ENCODE measurements at places on chromosomes 12 and 14.

DNA sequence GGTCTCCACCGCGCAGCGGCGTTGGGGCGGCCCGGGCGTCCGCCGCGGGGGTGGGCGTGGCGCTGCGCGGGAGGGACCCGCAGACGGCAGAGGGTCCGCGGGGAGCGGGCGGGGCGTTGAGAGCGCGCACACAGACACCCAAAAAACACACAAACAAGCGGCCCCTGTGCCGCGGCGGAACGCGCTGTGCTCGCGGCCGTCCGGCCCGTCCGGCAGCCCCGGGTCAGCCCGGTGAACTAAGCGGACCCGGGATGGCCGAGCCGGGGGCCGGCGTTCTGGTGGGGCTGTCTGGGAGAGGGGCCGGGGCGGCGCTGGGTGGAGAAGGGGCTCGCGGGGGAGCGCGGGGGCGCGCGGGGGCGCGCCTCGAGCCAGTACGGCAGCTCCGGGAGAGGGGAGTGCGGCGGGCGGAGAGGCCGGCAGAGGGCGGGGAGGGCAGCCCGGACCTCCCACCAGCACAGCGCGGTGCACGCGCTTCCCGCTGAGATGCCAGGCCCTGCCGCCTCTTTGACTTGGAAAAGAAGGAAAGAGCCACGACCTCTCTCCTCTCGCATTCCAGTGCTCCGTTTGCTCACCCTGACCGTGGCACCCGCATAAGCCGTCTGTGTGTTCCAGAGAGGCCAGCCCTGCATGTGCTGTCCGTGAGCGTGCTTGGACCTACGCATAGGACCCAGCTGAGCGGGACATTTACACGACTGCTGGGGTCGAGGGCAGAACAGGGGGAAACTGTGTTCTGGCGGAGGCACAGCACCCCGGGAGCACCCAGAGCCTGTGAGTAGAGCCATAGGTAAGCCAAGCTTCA is 10.3 kb downstream of the SLC6A12 start:
- DNase-seq, result no peak

DNA sequence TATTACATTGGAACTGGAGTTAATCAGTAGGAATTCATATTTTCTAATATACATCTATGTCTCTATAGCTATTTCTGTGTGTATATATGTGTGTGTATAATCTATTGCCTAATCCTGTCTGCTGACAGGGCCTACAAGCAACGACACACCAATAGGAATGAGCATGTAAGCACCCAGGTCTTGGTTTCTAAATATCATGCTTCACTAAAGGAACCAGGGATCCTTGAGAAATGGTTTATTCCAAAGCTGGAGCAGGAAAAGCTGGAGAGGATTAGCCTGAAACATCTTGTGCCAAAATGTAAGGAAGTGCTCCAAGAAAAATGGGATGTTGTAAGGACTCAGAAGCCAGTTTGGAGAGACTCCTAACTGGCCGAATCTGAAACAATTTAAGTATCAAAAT is 29.3 kb upstream of the LGALS3 start:
- DNase-seq, result no peak

GRCh38 chr14:81169711-81170103 is 51.1 kb downstream of the GTF2A1 start:
- no peak for DNase-seq

GRCh38 chr12:51004504-51004903 is 21.7 kb downstream of the SLC11A2 start:
- no peak for DNase-seq

DNA sequence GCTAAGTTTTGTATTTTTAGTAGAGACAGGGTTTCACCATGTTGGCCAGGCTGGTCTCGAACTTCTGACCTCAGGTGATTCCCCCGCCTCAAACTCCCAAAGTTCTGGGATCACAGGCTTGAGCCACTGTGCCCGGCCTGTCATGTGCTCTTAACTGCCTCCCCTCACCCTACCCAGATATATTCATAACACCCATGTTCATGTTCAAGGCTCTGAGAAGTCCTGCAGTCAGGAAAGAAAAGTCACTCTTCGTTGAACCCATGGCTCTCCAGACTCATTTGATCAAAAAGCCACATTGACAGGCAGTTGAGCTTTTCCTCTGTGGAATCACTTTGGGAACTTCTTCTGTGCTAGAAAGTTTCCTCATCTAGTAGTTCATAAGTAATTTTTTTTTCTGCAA is 545.5 kb upstream of the TBX3 start:
- no peak for DNase-seq

- no peak for DNase-seq
These were observed 96.6 kb downstream of the RALGAPA1 start for GRCh38 chr14:35712466-35712865.

DNA sequence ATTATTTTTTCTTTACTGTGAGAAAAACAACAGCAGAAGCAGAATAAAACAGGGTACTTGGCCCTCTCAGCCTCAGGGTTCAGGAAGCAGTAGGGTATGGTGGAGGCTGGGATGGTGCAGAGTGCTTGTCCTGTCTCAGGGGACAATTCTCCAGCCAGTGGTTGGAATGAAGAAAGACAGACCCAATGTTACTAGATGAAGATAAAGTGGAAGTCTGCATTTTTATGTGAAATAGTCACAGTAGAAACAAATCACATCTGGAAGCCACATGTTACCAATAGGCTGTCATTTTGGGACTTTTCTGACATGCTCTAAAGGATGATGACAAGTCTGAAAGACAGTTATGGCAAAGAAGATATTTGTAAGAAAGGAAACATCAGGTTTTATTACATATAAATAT is 32.3 kb downstream of the PROX2 start:
- no peak for DNase-seq

DNA sequence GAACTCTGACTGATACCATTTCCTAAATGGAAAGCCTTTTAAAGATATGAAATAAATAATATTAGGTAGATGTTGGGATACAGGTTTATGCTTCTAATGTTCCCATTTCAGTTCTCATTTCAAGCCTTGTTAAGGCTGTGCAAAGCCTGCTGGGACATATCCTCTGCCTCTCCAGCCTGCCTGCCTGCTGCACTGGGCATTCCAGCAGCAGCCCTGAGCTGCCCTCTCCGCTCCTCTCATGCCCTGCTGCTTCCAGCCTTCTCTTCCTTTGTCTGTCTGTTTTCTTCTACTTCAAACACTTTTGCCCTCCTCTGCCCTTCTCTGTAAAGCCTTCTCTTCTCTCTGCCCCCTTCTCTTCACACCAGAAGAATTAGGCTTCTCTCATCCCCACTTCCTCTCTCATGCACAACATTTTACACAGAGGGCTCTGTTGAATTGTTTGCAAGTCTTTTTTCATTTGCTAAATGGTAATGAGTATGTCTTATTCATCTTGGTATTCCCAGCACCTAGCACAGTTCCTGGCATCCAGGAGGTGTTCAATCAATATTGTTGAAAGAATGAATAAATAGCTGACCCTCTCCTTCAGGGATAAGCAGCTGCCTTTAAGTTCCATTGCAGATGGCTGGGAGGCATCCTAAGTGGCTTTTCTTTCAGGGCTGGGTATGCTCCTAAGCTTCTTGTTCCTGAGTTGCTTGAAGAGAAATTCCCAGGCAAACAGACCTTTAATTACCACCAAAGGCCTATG is 292.3 kb downstream of the TMEM117 start:
- DNase-seq, result no peak

DNA sequence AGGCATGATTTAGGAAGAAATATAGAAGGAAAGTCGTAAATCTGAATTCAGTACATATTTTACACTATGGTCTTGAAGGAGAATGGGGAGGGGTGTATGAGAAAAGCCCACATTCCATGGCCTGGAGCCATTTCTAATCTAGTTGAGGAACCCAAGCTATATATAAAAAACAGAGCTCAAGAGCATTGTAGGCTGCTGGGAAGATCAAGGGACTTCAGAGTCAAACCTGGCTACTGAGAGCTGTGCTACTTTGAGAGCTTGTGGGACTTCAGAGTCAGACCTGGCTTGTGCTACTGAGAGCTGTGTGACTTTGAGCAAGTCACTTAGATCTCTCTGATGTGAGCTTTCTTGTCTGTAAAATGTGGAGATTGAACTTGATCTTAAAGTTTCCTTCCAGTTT is 58.7 kb downstream of the TBK1 start:
- no peak for DNase-seq

- no peak for DNase-seq
These were observed 707.6 kb upstream of the MDGA2 start for GRCh38 chr14:48382961-48383360.

- DNase-seq, result no peak
These were observed 16.6 kb upstream of the CLEC2A start for GRCh38 chr12:9948606-9949296.

DNA sequence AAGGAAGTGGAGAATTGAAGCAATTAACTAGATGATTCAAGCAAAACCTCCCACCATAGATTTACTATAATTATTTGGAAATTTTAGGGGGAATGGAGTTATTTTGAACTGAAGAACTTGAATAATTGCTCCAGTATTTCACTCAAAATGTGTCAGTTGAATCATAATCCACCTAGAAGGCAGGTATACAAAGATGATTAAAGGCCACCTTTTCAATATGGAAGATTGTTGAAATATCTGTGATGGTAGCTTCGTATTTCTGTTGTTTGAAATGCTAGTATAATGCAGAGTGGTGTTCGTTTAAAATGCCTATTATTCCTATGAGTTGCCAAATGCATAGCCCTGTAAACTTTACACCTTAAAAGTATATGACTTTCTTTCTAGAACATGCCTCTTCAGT is 3.1 kb downstream of the HMGA2 start:
- no peak for DNase-seq

DNA sequence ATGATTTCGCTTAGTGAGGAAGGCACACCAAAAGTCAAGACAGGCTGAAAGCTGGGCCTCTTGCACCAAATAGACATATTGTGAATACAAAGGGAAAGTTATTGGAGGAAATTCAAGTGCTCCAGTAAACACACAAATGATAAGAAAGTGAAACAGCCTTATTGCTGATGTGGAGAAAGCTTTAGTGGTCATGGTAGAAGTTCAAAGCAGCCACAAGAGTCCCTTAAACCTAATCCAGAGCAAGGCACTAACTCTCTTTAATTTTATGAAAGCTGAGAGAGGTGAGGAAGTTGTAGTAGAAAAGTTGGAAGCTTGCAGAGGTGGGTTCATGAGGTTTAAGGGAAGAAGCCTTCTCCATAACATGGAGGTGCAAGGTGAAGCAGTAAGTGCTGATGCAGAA is 988.3 kb downstream of the VRK1 start:
- DNase-seq, result no peak

DNA sequence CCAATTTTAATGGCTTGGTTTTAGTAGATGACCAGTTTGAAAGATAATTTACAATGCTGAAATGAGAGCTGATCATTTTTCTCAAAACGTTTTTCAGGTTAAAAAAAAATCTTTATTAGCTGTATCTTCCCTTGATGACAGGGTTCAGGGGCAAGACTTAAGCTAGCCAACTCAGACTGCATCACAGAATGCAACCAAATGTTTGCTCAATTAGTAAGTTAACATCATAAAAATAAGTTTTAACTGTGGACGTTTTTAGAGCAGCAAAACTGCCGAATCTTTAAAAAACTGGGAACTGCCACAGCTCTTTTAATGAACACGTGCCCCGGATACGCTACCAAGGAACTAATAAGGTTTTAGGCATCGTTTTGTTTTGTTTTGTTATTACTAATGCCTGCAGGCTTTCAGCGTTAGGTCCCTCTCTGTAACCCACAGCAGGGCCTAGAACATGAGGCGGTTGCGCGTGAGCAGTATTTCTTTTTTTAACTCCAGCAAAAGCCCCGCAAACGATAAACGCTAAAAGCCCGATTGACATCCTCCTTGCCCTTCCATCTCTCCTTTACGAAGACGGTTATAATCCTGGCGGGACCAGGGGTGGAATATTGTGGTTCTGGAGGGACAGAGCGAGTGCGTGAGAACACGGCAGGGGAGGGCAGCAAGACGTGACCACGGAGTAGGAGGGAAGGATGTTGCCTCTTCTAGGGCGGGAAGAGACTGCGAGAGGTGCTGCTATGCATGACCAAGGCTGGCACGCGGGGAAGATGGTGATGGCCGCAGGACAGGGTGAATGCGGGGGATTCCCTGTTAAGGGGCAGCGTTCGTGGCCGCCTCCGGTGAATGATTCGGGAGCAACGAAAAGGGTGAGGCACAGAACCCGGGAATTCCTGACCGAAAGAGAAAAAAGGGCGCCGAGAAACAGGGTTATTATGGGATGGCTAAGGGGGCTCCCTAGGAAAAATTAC is 652 bp downstream of the SUPT16H start:
- peak; percentile 56 for DNase-seq

GRCh38 chr14:104650057-104650980 is 39.1 kb upstream of the INF2 start:
- peak; percentile 17 for DNase-seq

GRCh38 chr12:51635346-51635745 is 44.3 kb downstream of the SCN8A start:
- DNase-seq, result no peak

DNA sequence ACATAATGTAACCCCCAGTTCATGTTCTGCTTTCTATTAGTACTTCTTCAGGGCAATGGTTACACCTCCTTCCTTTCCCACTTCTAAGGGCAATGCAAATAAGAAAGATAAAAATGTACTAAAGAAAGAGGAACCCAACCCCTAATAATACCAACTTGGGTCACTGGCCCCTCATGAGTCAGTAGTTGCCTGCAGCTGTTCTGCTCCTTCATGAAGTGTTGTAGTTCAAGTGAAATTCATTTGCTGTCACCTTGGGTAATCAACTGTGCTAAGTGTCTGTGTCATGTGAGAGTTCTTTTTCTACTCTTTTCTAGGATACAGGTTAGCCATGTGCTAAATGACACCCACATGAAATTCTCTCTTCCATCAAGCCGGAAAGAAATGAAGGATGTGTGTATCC is 91.8 kb downstream of the PLXNC1 start:
- no peak for DNase-seq

GRCh38 chr12:48826209-48826855 is 8.0 kb downstream of the CACNB3 start:
- DNase-seq, result no peak

- no peak for DNase-seq
These were observed 6.0 kb upstream of the SPTLC2 start for GRCh38 chr14:77622366-77622961.

- DNase-seq, result no peak
These were observed 41.3 kb downstream of the EGLN3 start for GRCh38 chr14:33909380-33910084.

GRCh38 chr12:47095446-47096236 is 15.9 kb upstream of the AMIGO2 start:
- no peak for DNase-seq

- peak; percentile 19 for DNase-seq
These were observed 570 bp upstream of the MRPS35 start for GRCh38 chr12:27709932-27710591.

DNA sequence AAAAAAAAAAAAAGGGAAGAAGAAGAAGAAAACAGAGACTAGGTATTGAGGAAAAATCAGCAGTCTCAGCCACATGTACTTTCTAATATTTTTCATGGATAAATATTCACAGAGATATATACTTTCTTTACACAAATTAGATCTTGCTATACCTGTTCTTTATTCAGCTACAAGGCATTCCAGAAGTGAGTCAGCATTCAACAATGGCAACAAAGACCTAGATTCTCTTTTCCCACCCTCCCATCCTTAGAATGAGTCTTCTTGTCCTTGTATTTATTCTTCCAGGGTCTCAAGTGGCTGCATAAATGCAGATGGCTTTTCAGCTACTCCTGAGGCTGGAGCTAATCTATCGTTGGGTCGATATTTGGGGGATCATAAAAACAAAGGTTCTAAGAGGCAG is 93.0 kb downstream of the NT5DC3 start:
- DNase-seq, result no peak

- no peak for DNase-seq
These were observed 25.2 kb downstream of the WNK1 start for GRCh38 chr12:777550-778047.

- no peak for DNase-seq
These were observed 56.1 kb downstream of the BMP4 start for GRCh38 chr14:53900499-53900898.

GRCh38 chr14:39988939-39989338 is 556.7 kb upstream of the FBXO33 start:
- DNase-seq, result peak; percentile 59

GRCh38 chr12:108457734-108458361 is 57.2 kb upstream of the FICD start:
- DNase-seq, result no peak
